ENCODE measurements at places on chromosomes 2 and 18.
A peak's percentile ranks its signal among the peaks of the same experiment; 100 is the strongest.

DNA sequence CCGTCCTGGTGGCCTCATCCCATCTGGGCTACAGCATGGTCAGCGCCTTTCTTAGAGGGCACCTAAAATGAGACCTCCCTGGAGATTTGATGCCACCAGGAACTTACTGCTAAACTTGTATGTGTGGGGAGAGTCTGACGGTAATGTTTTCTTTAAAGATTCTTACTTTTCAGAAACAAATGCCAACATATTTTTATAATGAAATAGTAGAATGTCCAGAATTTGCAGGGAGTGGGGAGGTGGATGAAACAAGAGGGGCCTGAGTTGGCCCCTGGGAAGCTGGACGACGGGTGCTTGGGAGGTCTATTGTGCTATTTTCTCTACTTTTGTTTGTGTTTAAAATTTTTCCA, 118.8 kb upstream of the CTDP1 start:
- no peak for DNase-seq

DNA sequence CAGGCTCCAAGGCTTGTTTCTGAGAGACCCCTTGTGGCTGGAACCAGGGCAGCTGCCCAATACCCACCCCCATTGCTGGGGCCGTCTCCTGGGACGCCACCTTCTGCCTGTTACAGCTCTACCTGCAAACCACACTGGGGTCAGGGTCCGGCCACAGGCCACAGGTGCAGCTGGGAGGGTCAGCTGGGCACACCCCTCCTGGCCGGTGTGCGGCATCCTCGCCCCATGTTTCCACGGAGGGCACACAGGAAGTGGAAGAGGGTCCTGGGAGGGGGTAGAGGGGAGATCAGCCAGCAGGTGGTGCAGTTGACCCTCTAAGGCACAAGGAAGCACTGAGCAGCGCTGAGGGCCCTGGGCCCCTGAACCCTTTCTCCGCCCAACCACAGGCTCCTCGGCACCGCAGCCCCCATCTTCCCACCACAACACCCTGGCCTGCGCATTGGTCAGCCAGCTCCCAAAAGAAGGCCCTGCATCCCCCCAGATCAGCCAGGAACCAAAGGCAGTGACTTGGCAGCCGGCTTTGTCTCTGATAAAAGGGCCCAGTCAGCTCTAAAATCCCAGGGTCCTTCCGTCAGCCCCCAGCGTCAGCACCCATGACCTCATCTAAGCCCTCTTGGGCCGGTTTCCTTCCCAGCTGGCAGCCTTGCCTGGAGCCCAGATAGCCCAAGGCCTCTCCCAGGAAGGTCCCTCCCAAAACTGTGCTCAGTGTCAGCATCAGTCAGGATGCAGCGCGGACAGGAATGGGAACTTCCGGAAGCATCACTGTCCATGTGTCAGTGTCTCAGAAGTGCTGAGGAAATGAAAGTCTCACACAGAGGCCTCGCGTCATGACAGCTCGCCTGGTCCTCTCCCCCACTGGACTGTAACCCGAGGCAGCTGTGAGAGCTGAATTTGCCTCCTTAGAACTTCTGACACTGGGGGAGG, 1.7 kb downstream of the ERFE start:
- DNase-seq: no peak

DNA sequence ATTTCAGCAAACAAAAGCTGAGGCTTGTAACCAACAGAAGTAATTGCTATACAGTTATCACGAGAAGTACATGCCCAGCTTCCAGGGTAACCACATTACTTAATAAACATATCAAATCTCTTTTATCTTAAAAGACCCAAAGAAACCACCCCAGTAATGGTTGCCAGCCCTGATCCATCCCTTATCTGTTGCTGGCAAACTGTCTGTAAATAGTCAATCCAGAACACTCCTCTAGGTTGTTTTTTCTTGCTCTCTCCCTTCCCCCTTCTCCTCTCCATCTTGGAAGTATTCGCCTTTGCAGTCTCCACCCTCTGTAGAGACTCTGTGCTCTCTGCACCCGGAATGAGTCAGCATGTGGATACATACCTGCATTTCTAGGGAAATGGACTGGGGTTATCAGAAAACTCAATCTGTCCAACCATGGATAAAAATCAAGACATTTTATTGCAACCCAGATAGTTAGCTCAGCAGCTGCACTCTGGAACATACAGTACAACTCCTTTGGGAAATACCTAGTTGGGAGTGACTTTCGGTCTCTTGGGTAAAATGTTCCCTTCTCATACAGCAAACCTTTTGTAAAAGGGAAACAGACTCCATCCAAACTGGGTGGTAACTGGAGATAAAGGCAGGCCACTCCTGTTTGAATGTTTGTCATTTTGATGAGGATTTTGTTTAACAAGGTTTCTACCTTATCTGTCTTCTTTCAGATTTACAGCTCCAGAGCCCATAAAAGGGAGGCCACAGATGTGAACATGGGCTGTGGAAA, 123.5 kb upstream of the FOSL2 start:
- no peak for DNase-seq

- DNase-seq: no peak
Measured at GRCh38 chr18:38006541-38006940, 440.9 kb upstream of the CELF4 start.

DNA sequence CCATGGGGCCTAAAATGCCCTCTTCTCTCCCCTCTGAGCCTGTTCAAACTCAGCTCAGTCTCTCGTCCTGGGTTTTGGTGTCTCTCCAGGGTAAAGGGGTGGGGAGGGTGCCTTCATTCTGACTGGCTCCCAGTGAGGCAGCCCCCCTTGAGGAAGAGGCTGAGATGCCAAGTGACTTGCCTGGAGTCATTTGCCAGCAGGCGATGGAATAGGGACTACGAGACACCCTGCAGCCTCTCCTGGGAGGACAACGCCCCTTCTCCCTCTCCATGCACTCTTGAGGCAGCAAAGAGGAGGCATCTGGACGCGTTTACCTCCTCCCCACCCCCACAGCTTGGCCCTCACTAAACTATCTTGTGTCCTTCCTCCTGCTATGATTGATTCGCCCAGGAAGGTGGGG, 760 bp upstream of the STON1 start:
- DNase-seq: no peak

DNA sequence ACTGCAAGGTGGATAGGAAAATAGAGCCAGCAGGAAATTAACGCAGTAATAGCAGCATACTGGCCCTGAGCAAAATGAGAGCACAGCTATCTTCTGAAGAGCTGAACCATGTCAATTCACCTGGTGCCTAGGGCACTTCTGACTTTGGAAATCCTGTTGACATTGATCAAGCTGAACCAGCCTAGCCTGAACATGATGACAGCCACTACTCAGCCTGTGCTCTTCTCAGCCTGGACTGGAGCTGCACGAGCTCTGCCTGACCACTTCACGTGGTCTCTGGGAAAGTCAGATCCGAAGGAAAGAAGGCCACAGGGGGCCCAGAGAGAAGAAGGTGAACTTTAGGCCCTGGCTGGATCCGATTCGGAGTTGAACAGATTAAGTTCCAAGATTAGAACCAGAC, 421.9 kb downstream of the LPIN1 start:
- DNase-seq: no peak

DNA sequence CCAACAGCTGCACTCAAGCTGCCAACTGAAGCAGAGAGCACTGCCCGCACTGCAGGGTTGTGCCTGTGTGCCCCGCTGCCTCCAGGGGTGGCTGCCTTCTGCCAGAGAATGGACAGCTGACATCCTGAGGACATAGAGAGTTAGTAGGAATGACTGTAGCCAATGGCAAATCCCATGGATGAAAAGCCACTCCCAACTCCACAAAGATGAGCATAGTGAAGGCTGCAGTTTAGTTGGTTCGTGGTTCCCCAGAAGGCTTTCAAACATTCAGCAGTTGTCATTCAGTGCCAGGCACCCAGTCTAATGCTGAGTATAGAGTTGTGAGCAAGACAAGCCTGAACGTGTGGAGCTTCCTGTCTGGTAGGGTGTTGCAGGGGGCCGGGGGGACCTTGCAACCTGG, 30.3 kb downstream of the GYPC start:
- DNase-seq: no peak

GRCh38 chr2:165456027-165456426, 13.5 kb upstream of the CSRNP3 start:
- DNase-seq: no peak

GRCh38 chr2:43228756-43229659, 2.6 kb upstream of the ZFP36L2 start:
- DNase-seq: peak; percentile 52

GRCh38 chr2:109324861-109325260, 195.9 kb downstream of the SH3RF3 start:
- DNase-seq: no peak

- no peak for DNase-seq
Measured at GRCh38 chr2:144415386-144415785, 104.5 kb downstream of the ZEB2 start.

- no peak for DNase-seq
Measured at GRCh38 chr2:232330068-232330999, 48.2 kb upstream of the ALPP start.

DNA sequence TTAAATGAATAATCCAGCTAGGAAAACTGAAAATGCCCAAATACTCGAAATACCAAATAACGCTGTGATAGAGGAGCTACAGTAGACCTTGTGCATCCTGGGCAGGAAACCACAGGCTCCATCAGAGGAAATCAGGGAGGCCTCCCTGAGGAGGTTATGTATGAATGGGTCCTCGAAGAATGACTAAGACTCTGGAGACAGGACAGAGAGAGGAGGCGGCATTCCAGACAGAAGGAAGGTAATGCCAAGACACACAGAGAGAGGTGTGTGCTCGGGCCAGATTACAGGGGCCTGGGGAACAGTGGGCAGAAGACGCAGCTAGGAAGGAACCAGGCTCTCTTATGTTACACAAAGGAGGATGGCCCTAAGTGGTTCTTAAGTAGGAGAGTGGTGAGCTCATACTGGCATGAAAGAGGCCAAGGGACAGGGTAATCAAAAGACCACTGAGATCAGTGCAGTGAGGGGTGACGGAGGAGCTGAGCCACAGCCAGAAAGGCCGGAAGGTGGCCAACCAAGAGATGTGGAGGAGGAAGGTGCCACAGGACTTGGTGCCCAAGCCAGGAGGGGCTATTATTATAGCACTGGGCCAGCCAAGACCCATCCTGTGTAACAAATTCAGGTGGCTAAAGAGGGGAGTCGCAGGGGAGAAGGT, 9.9 kb downstream of the ST3GAL5 start:
- no peak for DNase-seq

DNA sequence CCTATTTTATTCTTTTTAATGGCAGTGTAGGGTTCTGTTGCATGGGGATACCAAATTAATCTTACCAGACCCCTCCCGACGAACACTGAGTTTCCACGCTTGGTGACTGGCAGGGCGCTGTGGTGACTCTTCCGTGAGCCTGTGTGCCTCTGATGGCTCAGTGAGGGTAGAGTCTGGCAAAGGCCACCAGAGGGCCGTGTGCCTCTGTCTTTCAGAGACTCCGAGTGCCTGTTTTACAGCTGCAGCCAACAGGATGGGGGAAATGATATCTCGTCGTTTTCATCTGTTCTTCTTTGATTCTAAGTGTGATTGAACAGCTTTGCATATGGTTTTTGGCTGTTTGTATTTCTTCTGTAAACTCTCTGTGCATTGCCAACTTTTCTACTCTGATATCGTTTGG, 99.8 kb downstream of the ZNF236 start:
- peak; percentile 57 for DNase-seq

- DNase-seq: no peak
Measured at GRCh38 chr18:26185267-26185666, 41.0 kb upstream of the TAF4B start.

DNA sequence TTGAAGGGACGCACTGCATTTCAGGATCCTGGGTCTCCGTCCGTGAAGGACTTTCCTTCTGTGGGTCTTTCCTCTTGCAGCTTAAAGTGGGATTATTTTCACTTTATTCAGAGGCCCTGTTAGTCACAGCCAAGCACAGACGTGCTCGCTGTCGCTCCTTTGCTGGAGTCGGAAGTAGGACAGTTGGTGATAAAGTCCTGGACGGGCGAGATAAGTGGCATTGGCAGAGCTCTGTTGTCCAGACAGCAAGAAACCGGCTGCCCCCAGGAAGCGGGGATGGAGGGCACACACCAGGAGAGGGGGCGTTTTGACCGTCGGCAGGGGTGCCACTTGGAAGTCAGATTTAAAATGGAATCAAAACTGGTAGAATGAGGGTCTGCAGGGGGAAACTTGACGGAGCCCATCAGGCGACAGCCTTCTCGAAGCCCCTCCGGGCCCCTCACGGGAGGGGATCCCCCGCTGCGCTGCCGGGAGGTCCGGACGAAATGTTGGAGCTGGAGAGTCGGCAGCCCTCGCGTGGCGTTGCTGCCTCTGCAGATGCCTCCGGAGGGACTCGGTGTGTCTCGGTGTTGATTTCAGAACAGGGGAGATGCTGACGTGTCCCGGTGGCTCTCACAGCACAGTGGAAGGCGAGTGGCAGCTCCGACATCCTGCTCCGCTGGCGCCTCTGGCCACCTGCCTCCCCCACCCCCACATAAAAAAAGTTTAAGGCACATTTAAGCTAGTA, 124.2 kb downstream of the NFATC1 start:
- no peak for DNase-seq

DNA sequence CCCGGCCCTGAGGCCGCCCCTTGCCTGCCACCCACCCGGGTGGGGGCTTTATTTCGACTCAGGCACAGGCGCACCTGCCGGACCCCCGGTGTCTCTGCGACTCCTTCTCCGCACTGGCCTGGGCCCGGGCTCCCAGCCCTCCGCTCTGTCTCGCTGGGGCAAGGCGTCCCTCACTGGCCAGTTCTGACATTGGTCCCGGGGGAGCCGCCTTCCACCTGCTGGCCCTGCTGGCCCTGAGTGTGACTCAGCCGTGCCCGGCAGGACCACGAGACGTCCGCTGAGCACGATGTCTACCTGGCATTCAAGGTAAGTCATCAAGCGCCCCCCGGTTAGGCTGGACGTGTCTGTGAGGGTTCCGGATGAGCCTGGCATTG, 131.5 kb upstream of the CTDP1 start:
- no peak for DNase-seq

DNA sequence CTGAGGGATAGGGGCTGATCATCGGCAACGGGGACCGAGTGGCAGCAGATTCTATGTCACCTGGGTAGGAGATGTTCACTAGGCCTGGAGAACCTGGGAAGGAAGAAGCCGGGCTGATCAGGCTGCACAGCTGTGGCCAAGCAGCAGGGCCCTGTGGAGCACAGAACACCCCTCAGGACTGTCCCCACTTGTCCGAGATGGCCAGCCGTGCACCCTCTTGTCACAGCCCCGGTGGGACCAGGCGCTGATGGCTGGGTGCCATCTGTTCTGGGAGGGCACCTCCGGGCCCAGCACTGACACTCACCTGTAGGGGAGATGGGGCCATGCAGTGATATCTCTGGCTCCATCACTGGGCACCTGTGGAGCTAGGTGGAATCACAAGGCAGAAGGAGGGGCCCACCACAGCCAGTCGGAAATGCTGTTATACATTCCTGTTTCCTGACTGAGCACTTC, 217.9 kb upstream of the RAB6C start:
- DNase-seq: no peak
